ENCODE measurements at places on chromosomes 5 and 9. TPM values are rescaled to one million over a fixed set of nuclear protein-coding genes. Genes with fewer than 3 reads are reported as not detected.

Gene MZB1
- polyA plus RNA-seq = 0.32 TPM

Gene CIZ1
- polyA plus RNA-seq = 74.7 TPM

Gene TMC1
- 0.32 TPM for polyA plus RNA-seq

Gene FGD3
- not detected for polyA plus RNA-seq

Gene SARDH
- 0.30 TPM for polyA plus RNA-seq

Gene FBLL1
- polyA plus RNA-seq = not detected

Gene PAX5
- 0.09 TPM for polyA plus RNA-seq

Gene COX7C
- polyA plus RNA-seq = 424 TPM

Gene IFNK
- not detected for polyA plus RNA-seq

Gene PIP5K1B
- polyA plus RNA-seq = not detected

Gene HAPLN1
- polyA plus RNA-seq = 77.6 TPM

Gene GHR
- polyA plus RNA-seq = 0.64 TPM

Gene PCDHB5
- polyA plus RNA-seq = not detected

Gene OSMR
- polyA plus RNA-seq = 37.1 TPM

Gene PLEKHG4B
- not detected for polyA plus RNA-seq

Gene PCDHGA2
- polyA plus RNA-seq = 5.3 TPM

Gene ANKRD31
- polyA plus RNA-seq = not detected

Gene CENPK
- 23.9 TPM for polyA plus RNA-seq

Gene TEK
- 4.3 TPM for polyA plus RNA-seq

Gene LIX1
- not detected for polyA plus RNA-seq

Gene MAP3K1
- polyA plus RNA-seq = 1.8 TPM

Gene SLC4A9
- polyA plus RNA-seq = not detected

Gene GLIPR2
- polyA plus RNA-seq = 43.4 TPM

Gene GNG10
- 121 TPM for polyA plus RNA-seq

Gene UQCRQ
- polyA plus RNA-seq = 1,006 TPM

Gene PCDHB16
- 4.8 TPM for polyA plus RNA-seq

Gene SPATA31D4
- not detected for polyA plus RNA-seq

Gene TCF7
- 2.7 TPM for polyA plus RNA-seq

Gene C5orf58
- not detected for polyA plus RNA-seq

Gene C5
- polyA plus RNA-seq = 0.58 TPM

Gene ECSCR
- 0.49 TPM for polyA plus RNA-seq

Gene PCDHGA6
- polyA plus RNA-seq = 2.1 TPM

Gene CDH9
- polyA plus RNA-seq = not detected

Gene HMCN2
- polyA plus RNA-seq = not detected

Gene DMRT3
- polyA plus RNA-seq = not detected

Gene SPAAR
- polyA plus RNA-seq = 0.39 TPM

Gene PDE8B
- 0.33 TPM for polyA plus RNA-seq

Gene CKS2
- 146 TPM for polyA plus RNA-seq

Gene SLC1A3
- polyA plus RNA-seq = 1.7 TPM

Gene DBH
- polyA plus RNA-seq = not detected

Gene C1QTNF2
- 0.31 TPM for polyA plus RNA-seq

Gene DEPDC1B
- 2.5 TPM for polyA plus RNA-seq

Gene SPOCK1
- polyA plus RNA-seq = 471 TPM

Gene WHRN
- 1.5 TPM for polyA plus RNA-seq

Gene TAS2R1
- polyA plus RNA-seq = not detected

Gene ALDH1A1
- not detected for polyA plus RNA-seq

Gene C9orf50
- 0.23 TPM for polyA plus RNA-seq

Gene ARHGEF28
- polyA plus RNA-seq = 4.6 TPM

Gene SLC6A18
- polyA plus RNA-seq = not detected

Gene MYOT
- not detected for polyA plus RNA-seq

Gene BNIP1
- polyA plus RNA-seq = 13.7 TPM

Gene GTF2H2
- 20.7 TPM for polyA plus RNA-seq

Gene ITGA2
- polyA plus RNA-seq = 10.4 TPM

Gene SLC34A1
- not detected for polyA plus RNA-seq
